T-helper 22 cell (primary cell): ENCODE measurements at places on chromosomes 1 and 21.

DNA sequence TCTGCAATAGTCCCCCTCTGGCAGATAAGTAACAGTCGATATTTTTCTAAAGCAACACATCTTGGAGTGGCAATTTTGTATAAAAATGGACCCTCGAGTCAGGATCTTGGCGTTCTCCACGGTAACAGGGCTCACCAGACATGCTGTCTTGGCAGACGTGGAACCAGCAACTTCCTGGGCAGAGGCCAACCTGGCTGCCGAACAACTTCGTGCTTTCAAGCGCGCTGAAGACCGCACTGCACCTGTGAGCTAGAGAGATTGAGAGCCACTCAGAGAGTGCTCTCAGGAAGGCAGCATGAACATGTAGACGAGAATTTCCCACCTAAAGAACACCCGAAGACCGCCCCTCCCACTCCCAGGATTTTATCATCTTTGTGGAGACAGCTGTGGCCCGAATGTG lies 7.3 kb downstream of the C1orf174 start:
- DNase-seq: no peak

GRCh38 chr1:178122283-178122682 lies 28.4 kb downstream of the RASAL2 start:
- no peak for DNase-seq

DNA sequence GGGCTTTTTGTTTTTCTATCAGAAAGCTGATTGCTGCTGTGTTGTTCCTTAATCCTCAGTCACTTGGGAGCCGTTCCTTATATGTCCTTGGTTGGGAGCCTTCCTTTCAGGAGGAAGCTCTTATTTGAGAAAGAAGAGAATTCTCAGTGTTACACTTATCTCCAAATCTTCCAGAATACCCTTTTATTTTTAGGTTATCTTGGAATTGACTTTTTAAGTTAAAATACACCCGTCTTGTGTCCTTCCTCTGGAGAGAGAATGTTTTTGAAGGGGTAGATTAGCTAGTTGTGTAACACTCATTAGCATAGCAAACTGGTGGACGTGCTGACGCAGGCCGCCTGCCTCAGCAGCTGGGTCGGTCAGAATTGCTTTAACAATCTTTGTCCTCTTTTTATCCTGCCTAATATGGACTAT lies 42.1 kb downstream of the LRRC8B start:
- DNase-seq: no peak

DNA sequence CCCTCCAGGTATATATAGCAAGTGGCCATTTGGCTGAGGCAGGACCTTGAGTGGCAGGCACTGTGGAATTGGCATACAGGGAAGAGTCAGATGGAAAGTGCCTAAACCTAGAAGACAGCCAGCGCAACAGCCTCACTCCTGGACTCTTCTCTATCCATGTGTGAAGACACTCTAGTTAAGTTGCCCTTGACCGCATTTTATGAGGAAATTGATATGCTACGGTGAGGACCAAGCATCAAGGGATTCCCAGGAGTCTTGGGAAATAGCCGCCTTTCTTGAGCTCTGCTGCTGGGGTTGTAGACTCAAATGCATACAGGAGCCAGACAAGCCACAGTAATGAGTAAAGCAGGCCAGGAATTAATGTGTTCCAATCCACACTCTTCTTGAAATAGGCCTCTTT lies 145.9 kb upstream of the KAZN start:
- DNase-seq: no peak

GRCh38 chr1:233904633-233905415 lies at the start of gene SLC35F3:
TSS of gene SLC35F3 (plus strand) at chr1:233904676.
- DNase-seq: no peak

GRCh38 chr1:179754041-179754624 lies 11.0 kb downstream of the FAM163A start:
- no peak for DNase-seq

DNA sequence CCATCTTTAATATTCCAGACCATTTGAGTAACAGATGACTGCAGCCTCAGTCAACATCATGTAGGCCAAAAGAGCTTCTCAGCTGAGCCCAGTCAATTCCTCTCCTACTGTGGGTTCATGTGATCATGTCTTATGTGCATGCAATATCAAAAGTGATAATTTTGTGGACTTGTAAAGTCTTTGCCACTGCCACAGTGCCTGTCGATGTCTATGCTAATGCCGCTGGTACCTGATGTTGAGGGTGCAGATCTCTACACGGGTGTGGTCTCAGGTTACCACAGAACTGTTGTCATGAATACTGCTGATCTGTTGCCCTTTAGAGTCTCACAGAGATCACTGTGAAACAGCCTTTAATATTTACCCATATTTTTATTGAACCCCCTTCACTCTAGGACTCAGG lies 11.3 kb upstream of the C1orf141 start:
- no peak for DNase-seq

DNA sequence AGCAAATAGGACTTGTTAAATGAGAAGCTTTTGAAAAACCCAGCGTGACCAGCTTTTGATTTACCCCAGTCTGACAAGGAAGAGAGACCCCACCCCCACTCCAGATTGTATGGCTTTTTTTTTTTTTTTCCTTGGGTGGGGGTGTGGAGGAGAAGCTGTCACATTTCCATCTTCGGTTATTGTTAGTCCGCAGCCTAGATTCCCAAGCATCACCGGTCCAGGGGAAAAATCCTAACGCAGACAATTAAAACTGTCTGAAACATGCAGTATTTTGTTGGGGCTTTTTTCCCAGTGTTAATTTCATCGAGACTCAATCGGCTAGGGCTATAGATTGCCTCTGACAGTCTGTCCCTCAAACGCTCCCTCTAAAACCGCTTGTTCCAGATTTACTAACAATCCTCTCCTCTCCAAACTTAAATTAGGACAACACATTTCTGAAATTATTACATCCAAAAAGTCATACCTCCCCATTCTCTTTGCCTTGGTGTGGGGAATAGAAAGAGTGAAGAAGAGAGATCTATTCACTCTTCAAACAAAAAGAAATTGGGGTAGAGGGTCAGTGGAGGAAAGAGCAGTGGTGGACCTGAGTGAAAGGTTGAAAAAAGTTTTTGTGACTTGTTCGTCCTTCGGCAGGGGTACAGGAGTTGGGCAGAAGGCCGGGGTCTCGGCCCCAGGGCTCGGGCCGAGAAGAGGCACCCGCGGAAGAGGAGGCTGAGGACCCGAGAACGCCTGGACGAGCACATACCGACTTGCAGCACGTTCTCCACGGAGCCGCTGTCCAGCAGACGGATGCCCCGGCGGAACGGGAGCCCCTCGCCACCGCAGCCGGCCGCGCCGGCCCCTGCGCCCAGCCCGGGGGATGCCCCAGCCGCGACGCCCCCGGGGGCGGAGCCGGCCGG lies 1.1 kb downstream of the ZSWIM5 start:
- no peak for DNase-seq

DNA sequence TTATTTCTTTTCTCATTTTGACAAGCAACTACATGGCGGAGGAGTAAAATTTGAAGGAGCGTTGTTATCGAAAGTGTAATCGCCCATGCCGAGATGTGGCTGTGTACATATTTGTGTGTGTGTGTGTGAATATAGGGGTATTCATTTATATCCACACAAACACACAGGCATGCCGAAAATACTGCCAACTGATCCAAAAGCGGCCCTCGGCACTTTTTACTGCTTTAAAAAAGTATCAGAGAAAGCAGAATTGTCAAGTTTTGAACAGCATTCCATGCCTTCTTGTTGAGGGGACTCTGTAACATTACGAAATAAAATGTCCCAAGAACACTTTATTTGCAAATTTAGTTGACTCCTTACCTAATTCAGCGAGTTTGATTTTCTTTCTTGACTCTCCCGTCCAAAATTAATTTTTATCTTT lies 1.1 kb downstream of the PBX1 start:
- DNase-seq: no peak

DNA sequence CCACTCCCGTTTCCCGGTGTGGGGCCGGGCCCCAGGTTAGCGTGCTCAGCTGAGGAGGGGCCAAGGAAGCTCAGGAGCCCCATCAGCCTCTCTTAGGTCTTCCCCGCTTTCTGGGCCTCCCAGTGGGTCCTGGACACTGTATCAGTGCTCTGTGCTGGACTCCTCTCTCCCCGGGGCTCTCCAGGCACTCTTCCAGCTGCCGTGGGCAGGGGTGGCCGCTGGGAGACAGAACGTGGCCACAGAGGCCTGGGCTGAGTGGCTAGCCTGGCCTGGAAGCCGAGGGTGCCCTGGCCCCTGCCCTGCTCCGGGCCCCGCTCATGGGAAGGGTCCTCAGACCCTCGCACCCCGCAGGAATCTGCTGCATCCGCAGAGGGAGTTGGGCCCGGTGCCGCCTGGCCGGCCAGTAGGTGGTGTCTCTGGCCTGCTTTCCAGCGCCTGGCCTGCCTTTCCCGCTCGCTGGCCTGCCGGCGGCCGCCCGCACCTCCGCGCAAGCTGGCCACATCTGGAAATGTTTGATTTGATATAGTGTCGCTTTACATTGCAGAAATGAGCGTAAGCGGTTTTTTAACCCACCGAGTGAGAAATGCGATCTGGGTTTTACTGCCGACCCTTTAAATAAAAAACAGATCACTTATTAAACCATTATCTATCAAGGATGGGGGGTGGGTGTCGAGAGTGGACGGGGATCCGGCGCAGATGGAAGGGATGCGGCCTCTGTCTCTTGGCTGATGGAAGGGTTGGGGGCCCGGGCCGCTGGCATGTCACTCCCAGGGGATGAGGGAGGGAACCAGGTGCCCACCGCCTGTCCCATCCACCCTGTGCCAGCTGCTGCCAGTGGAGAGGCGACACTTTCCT lies 74.4 kb upstream of the TTC34 start:
- no peak for DNase-seq

DNA sequence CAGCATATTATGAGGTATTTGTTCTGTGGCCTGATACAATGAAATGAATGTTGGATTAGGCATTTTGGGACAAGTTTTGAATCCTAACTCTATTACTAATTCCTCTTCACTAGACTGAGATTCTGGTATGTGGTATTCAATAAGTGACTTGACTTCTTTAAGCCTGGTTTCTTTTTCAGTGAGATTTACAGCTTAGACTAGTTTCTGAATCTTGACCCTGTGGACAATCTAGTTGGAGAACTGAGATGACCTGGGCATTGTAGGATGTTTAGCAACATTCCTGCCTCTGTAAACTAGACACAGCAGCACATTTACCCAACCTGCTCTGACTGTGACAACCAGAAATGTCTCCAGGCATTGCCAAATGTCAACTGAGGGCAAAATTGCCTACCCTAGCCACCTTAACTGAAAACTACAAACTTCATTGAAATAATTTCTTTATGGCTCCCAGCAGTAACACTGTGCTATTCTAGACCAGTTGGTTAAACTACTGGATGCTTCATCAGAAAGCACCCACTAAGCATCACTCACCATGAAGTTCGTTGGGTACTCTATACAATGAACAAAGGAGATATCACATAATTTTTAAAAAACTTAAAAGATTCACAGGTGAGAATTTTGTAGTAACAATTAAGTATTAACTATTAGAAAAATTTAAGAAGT lies 16.8 kb downstream of the PTPRC start:
- no peak for DNase-seq

DNA sequence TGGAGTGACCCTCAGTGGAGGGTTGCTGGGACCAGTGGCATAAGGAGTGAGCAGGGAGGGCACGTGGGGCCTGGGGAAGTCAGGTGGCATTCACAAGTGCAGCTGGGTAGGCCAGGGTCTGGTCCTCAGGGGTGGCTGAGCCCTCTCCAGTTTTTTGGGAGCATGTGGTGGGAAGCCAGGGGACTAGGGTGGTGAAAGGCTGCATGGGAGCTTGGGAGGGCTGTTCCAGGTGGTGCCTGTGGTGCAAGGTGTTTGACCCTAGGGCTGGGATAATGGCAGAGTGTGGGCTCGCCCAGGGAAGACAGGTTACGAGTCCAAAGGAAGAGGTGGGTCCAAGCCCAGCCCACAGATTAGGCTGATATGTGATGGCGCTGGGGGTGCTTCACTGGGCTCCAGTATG lies 30.5 kb downstream of the MAN1C1 start:
- DNase-seq: no peak

DNA sequence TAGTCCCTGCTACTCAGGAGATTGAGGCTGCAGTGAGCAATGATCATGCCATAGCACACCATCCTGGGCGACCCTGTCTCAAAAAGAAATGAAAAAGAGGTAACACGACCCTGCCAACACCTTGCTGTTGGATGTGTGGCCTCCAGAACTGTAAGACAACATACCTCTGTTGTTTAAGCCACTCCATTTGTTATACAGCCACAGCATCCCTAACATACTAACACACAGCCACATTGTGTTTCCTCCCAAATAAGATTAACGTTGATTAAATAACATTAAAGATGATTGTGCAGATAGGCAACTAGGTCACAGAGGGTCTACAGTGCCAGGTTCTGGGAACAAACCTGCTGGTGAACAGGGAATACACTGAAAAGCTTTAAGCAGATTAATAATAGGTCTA lies 170.4 kb downstream of the RERE start:
- no peak for DNase-seq

DNA sequence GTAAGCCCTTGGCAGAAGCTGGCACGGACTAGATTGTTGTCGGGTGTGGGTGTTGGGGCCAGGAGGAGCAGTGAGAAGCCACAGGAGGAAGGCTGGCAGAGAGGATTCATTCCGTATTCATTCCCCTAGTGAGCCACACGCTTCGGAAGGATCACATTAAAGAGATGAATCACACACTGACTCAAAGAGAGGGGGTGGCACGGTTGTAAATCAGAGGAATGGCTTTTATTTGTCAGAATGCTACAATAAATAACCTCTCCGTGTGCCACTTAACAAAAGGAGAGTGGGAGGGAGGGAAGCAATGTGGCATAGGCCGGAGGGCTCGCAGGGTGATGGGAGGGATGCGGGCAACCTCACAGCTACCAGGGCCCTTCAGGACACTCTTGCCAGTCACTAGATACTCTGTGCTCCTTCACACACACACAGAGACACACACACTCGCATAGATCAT lies 135.5 kb downstream of the HIVEP3 start:
- no peak for DNase-seq

DNA sequence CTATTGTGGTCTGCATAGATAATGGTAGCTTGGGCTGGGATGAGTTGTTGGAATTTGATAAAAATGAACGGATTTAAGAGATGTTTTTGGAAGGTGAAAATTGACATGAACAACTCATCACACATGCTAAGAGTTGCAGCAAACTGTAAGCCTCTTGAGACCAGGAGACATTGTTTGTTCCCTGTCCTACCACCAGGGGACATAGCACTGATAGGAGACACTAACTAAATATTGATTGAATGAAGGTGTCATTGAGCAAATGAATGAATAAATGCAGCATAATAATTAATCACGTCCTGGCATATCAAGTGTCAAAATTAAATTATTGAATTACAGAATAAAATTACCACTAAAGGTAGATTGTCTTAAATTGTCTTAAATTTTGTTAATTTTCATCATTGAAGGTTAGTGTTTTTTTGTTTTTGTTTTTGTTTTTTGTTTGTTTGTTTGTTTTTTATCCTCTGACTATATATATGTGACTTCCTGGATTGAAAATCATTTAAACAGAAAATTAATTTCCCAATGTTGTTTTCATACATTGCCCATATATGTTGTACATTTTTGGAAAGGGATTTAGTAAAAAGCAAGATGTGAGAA lies 285.3 kb upstream of the C1orf105 start:
- no peak for DNase-seq

DNA sequence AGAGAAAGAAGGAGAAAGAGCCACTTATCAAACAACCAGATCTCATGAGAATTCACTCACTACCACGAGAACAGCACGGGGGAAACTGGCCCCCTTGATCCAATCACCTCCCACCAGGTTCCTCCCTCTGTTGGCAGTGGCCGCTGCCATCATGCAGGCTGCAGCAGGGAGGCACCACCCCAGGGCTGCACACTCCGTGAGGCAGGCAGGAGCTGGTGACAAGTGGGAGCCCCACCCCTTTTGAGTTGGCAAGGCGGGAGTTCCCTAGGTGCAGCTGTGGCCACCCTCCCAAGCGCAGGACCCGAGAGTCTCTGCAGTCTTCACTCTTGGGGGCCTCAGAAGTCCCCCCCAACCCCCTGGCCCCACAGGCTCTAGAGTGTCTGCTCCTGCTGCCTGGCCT lies 83.9 kb upstream of the GJB5 start:
- DNase-seq: no peak
